ENCODE measurements at places on chromosomes 5 and 9. TPM values are rescaled to one million over a fixed set of nuclear protein-coding genes. Genes with fewer than 3 reads are reported as not detected.

ZNF454 gene
- not detected for total RNA-seq

SLC34A1 gene
- total RNA-seq, result not detected

SREK1IP1 gene
- total RNA-seq, result 8.8 TPM

TSSK1B gene
- total RNA-seq, result not detected

All from A549 treated with AZD2906 at 1 μM for 4 hours (cell line).